Suppressor macrophage (primary cell): ENCODE measurements at places on chromosomes 6 and 20.

GRCh38 chr20:16428112-16428511 lies 145.1 kb downstream of the KIF16B start:
- no peak for DNase-seq

- no peak for DNase-seq
Measured at GRCh38 chr20:45176526-45177267, 2.0 kb downstream of the PI3 start.

GRCh38 chr20:51828762-51829161 lies 26.4 kb upstream of the SALL4 start:
- DNase-seq: peak; percentile 37

- peak; percentile 75 for DNase-seq
Measured at GRCh38 chr20:25865715-25866656, 169.3 kb upstream of the ZNF337 start.

GRCh38 chr6:106608080-106608668 lies 21.1 kb downstream of the RTN4IP1 start:
- DNase-seq: peak; percentile 77

GRCh38 chr6:18183766-18184165 lies 28.5 kb downstream of the KDM1B start:
- DNase-seq: no peak

DNA sequence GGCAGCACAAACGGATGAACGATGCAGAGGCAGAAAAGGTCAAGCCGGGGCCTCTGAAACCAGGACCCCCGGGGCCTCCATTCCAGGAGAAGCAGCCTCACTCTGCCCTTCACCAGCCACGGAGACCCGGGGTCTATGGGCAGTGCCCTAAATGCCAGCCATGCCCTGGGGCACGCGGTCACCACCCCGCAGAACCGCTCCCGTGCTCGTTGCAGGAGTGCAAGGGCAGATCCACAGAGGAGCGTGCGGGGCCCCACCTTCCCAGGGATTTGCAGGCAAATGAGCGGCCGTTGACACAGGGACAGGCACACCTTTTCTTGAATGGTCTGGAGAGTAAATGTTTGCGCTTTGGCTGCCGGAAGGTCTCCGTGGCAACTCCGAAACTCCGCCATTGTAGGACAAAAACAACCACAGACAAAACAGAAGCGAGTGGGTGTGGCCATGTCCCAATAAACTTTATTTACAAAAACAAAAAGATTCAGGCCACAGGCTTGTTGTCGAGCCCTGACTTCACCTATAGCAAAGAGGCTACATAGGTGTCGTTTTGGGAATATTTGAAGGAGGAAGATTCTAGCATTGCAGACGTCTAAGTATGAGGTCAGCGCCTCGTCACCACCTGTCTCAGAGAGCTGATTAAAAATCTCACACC lies 163.3 kb downstream of the TAF4 start:
- DNase-seq: no peak

DNA sequence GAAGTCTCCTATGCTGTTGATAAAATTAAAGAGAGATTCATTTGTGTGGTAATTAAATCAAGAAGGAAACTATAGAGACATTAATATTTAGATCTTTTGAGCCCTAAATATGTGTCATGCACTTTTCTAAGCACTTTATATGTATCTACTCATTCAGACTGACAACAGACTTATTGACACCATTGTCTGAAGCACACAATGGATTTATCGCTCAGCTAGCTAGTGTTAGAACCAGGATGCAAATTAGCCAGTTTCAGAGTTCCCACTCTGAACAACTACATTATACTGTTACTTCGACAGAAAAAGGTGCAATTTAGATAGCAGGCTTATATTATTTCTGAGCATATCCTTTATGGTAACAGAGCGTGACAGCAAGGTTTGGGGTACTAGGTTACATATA lies 27.7 kb upstream of the KIAA0408 start:
- no peak for DNase-seq

DNA sequence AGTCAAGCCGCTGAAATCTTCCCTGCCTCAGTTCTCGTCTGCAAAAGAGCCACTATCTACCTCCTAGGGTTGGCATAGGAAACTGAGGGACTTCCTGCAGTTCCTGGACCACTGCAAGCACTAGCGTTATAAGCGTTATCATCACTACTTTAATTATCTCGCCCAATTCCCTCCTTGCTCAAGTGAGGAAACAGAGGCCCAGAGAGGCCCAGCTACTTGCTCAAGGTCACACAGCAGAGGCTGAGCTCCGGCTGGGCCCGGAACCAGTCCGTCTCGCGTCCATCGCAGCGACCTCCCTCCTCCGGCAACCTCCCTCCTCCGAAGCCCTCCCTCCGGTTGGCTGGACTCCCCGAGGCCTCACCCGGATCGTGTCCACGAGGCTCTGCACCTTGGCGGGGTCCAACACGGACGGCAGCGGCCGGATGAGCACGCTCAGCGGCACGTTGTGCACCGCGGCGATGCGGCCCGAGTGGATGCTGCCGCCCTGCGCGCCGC lies 338 bp downstream of the SRXN1 start:
- DNase-seq: no peak

DNA sequence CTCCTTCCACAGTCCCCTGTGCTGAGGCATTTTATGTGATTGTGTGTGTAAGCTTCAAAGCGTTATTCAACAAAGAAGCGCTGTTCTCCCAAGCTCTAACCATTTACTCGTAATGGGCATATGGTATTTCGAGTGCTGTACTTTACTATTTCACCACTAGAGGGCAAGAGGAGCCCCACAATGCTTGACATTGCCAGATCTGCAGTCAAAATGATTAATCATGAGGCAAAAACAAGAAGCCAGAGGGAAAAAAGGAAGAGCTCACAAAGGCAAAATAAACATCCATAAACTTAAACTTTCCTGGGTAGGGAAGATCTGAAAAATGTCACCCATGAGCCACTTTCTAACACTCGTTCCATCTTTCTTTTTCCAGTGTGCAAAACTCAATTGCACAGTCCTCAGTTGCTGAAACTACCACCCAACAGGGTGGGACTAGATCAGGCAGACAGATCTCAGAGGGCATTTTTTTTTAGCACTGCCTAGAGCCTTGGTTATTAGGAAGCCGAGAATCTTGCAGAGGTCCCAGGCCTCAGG lies 215.0 kb upstream of the PLCB4 start:
- DNase-seq: peak; percentile 72

GRCh38 chr20:57837208-57838035 lies 127.6 kb upstream of the PMEPA1 start:
- no peak for DNase-seq

DNA sequence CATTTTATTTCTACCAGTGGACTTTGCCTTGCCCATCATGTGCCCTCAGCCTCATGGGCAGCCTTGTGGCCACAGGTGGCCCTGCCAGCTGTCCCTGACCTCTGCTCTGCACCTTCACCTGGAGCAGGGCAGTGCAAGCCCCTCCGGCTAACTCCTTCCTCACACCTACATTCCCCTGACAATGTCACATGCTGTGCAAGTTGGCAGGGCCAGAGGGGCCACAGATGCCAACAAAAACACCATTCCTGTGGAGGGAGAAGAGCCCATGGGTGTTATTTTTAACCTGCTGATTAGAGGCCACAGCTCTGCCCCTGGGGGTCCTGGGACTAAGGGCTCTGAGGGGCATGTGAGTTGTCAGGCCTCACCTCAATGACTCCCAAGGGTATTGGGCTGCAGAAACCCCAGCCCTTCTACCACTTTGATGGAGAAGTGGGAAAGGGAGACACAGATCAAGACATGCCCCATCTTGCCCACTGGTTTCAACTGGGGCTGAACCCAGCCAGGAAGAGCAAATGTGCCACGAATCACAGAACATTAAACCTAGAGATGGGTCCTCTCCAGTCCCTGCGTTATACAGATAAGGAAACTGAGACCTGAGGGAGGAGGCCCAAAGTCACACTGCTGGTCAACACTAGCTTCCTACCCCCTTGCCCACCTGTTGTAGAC lies 65.0 kb downstream of the MRPL14 start:
- DNase-seq: no peak

DNA sequence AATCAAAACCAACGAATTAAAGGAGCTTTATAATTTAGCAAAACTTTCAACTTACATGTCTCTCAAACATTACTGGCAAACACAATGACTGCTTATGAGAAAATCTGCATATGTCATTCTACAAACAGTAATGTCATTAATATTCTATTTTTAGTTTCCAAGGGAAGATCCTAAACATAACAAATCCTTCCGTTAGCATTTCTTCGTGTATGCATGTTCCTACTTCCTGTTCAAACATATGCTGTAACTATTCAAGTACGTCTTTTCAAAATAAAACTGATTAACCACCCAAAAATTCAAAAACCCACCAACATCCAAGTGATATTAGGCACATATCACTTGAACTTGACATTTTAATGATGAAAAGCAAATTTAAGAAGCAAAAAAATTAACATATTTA lies 131.3 kb downstream of the HACE1 start:
- DNase-seq: peak; percentile 43

DNA sequence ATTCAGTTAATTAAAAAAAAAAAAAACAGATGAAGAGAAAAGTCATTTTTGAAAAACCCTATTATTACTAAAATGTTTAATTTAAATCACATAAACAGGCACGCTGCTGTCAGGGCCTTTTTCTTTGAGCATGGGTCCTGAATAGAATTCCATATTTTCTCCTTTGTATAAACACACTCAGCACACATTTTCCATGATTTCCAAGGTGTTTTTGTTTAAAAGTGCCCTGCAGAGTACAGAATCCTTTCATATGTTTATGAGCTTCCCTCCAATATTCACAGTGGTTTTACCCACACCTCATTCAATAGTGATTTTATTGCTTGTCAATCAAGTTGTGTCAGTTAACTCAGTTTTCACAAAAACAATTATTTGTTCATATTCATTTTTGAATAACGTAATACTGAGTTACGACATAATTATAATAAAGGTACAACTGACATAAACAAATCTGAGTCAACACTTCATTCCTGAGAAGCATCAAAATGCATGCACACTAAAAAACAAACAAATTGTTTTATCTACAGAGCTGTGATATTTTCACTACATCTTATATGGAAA lies 15.2 kb downstream of the SLC35B3 start:
- no peak for DNase-seq

DNA sequence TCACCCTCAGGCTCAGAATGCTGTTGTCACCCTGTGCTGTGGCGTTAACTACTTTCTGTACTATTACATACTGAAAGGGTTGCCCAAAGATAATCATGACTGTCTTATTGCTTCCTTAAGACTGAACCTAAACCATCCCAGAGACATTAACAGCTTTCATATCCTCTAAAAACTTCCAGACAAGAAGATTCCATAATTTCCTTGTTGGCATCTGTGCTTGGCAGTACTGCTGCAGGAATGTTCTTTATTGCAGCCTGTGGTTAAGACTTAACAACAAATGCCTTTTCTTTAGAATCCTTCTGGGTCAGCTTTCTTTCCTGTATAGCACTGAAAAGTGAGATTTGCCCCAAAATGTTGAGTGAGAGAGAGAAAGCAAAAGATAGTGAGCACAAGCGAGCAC lies 109.7 kb downstream of the GJA10 start:
- no peak for DNase-seq
